MM.1S (cell line): ENCODE measurements at places on chromosomes 13 and 19.
A peak's percentile ranks its signal among the peaks of the same experiment; 100 is the strongest.

GRCh38 chr13:63190742-63191141, 1775.1 kb upstream of the PCDH20 start:
- no peak for DNase-seq

DNA sequence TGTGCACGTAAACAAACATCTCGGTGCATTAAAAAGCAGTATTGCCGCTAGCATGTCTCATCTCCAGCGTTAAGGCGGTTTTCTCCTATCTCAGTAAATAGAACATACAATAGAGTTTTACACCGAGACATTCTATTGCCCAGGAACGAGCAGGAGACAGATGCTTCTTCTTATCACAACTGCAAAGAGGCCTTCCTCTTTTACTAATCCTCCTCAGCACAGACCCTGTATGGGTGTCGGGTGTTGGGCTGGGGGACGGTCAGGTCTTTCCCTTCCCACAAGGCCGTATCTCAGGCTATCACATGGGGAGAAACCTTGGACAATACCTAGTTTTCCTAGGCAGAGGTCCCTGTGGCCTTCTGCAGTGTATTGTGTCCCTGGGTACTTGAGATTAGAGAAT, 21.2 kb downstream of the ZNF233 start:
- no peak for DNase-seq

DNA sequence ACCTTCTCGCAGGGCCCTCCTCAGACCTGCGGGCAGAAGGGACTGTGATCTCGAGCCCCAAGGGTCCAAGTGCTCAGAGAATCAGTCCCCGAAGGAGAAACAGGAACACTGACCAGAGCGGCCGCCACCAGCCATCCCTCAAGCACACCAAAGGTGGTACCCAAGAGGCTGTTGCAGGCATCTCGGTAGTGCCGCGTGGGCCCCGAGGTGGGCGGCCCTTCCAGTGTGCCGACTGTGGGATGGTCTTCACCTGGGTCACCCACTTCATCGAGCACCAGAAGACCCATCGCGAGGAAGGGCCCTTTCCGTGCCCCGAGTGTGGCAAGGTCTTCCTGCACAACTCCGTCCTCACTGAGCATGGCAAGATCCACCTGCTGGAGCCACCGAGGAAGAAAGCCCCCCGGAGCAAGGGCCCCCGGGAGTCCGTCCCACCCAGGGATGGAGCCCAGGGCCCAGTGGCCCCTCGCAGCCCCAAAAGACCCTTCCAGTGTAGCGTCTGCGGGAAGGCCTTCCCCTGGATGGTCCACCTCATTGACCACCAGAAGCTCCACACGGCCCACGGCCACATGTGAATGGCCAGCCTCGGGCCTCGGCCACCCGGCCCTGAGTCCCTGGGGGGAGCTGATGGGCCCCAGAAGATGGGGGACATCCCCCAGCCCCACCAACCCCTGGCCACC, 5.5 kb upstream of the ZNF135 start:
- DNase-seq = no peak

DNA sequence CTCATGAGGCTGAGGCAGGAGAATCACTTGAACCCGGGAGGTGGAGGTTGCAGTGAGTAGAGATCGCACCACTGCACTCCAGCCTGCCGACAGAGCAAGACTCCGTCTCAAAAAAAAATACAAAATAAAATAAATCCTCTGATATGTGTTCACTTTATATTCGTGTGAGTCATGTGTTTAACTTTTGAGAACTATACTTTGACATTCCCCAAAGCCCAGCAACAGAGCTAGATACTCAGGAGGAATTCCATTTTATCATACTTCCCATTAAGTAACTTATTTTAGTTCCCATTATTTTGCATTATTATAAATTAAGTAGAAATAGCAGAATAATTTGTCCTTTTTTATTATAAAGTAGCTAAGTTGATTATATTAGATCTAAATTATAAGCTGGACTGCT, 3.3 kb upstream of the CHAMP1 start:
- DNase-seq = no peak

DNA sequence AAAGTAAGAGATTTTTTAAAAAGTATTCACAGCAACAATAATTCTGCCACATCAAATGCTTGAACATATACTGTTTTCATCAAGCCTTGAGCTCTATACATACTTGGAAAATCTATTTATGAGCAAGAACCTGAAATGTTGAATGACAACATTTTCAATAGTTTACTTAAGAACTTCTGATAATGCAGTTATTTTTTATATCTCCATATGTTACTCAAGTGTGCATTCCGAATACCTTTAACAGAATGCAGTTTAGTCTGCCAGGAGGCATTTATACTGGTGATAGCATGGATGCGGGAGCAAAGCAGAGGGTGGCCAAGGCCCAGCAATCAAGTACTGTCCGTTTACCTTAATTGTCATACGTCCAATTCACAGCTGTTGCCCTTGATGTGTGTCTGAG, 589.5 kb downstream of the KCTD12 start:
- DNase-seq = no peak

DNA sequence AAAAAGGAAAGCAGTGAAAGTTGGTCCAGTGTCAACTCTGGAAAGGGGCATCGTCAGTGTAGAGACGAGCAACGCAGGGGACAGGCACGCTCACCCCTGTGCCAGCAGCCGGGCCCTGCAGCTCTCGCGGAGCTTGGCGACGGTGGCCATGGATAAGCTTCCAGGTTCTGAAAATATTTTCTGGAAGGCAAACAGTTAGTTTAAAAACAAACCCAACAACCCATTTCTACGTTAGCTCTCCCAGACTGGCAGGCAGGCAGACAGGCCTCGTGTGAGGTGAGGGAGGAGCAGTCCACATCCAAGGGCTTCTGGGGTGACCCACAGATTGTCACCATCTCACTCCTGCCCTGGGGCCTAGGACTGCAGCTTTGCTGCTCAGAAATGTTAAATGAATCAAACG, 27.4 kb downstream of the LAMP1 start:
- no peak for DNase-seq

- no peak for DNase-seq
Measured at GRCh38 chr19:8057545-8058270, 5.1 kb downstream of the CCL25 start.

- DNase-seq = no peak
Measured at GRCh38 chr19:10975374-10976130, 14.7 kb downstream of the SMARCA4 start.

DNA sequence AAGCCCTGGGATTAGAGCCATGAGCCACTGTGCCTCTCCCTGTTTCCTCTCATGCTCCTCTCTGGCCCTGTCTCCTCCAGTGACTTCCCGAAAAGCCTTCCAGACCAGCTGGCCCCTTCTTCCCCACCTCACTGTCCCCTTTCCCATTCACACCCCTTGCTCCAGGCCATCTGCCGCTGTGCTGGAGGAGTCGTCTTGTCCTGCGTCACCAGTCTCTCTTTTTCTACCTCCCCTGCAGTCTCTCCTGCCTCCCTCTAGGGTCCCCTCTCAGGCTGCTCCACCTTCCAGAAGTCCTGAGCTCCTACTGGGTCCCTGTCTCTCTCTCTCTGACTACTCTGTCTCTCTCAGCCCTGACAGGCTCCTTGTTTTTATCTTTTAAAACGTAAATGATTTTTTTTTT, 5.3 kb upstream of the FFAR1 start:
- no peak for DNase-seq

DNA sequence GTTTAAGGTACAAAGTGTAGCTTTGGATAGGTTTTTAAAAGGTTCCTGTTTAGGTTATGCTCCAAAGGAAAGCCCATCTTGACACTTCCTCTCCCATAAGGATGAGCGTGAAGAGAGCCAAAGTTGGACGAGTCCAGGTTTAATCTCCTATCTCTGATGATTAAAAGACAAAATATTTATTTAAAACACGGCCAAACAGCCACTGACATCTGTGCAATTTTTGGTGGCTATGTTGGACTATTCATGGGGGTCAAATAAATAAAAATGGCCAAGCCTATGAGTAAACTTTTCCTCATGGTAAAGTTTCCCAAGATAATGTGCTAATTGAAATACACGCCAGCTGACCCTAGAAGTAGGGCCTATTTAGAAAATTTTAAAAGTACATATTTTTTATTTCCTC, 69.0 kb upstream of the DOCK9 start:
- no peak for DNase-seq

DNA sequence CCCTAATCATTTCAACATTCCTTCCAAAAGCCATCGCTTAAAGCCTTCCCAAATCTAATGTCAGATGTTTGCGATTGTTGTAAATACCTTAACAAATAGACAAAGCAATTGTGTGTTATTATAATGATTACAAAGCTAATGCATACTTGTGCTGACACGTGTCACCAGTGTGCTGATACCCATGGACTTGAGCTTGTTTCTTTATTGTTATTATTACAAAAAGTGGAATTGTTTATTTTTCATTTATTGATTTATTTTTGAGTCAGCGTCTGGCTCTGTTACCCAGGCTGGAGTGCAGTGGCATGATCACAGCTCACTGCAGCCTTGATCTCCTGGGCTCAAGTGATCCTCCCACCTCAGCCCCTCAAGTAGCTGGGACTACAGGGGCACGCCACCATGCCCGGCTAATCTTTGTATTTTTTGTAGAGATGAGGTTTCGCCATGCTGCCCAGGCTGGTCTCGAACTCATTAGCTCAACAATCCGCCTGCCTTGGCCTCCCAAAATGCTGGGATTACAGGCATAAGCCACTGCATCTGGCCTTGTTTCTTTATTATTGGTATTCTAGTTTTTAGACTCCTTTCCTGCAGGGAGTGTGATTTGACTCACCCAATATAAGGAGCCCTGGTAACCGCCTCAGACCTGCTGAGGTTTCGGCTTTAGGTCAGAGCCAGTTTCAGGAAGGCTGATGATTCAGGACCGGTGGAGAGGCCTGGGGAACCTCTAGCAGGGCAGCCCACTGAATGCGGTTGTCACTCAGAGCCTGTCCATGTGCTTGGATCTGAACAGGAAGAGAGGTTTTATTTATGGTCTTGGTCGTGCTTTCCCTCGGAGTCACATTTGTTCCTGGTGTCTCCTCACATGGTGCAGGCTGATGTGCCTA, 2.1 kb upstream of the FBXO17 start:
- peak; percentile 67 for DNase-seq

DNA sequence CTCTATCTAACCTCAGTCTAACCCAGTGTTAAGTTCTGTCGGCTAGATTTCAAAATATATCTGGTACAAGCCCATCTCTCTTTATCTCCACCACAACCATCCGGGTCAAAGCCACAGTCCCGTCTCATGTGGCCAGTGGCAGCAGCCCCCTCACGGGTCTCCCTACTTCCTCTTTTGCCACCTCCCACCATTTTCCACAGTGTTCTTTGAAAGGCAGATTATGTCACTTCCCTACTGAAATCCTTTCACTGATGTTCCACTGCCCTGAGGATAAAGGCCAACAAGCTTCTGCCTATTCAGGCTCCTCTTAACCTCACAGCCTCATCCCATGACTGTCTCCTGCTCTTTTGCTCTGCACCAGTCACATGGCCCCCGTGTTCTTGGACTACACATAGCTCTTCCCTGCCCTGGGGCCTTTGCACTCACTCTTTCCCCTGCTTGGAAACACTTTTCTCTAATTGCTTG, 117.2 kb downstream of the UBL3 start:
- DNase-seq = no peak

- DNase-seq = no peak
Measured at GRCh38 chr19:43804432-43804831, 2.2 kb upstream of the LYPD5 start.

GRCh38 chr13:42398533-42398932, 126.6 kb downstream of the AKAP11 start:
- no peak for DNase-seq

DNA sequence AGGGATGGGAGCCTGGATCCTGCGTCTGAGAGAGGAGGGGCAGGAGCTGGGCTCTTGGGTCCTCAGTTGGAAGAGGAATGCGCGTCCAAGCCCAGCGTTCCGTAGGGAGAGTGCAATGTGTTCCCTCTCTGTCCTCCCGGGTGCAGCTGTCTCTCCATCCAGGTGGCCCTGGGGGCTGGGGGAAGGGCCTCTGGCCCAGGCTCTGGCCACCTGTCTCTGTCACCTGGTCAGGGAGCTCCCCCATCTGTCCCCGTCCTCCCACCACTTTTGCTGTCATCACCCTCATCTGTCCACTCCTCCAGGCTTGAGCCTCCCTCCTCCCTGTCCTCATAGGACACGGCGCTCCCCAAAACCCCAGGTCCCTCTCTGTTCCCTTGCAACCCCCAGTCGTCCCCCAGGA, 3.7 kb upstream of the SBK2 start:
- DNase-seq = no peak

DNA sequence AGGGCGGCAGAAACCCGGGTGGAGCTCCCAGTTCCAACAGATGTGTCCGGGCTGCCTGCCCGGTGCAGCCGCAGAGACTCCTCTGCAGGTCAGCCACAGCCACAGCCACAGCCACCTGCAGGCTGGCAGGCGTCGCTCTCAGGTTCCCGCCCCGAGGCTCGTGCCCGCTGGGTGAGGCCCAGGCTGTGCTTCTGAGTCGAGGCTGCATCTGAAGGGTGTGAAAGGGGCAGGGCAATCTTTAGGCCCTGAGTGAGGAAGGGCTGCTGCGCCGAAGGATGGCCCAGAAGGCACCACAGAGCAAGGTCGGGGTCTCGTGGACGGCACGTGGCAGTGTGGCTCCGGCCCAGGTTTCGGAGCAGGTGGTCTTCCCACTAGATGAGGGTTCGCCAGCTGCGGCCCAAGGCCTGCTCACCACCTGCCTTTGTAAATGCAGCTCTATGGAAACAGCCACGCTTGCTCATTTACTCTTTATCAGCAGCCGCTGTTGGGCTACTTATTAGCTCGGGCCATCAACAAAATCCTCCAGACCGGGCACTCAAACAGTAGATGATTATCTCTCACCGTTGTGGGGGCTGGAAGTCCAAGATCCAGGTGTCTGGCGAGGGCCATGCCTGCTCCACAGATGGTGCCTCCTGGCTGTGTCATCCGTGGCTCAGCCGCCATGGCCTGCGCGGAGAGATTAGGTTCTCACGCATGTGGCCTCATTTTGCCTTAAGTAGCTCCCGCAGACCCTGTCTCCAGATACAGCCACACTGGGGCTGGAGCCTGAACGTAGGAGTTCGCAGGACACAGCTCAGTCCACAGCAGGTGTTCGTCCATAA, 40.3 kb upstream of the TFDP1 start:
- no peak for DNase-seq

DNA sequence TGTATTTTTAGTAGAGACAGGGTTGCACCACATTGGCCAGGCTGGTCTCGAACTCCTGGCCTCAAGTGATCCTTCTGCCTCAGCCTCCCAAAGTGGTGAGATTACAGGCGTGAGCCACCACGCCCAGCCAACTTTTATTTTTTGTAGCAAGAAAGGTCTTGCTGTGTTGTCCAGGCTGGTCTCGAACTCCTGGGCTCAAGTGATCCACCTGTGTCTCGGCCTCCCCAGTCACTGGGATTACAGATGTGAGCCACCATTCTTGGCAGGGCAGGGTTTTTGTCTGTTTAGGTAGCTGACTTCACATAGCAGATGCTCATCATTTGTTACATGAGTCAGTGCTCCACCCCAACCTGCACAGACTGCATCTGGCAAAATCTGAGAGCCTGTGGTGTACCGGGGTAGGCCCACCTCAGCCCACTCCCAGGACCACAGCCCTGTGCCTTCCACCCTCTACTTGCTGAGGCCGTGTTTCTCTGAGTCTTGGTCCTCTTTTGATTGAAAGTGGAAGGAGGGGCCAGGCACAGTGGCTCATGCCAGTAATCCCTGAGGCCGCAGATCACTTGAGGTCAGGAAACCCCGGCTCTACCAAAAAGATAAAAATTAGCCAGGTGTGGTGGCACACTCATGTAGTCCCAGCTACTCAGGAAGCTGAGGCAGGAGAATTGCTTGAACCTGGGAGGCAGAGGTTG, 4.2 kb upstream of the TNPO2 start:
- no peak for DNase-seq
